ENCODE measurements at places on chromosomes 13 and 19.
A peak's percentile ranks its signal among the peaks of the same experiment; 100 is the strongest.

DNA sequence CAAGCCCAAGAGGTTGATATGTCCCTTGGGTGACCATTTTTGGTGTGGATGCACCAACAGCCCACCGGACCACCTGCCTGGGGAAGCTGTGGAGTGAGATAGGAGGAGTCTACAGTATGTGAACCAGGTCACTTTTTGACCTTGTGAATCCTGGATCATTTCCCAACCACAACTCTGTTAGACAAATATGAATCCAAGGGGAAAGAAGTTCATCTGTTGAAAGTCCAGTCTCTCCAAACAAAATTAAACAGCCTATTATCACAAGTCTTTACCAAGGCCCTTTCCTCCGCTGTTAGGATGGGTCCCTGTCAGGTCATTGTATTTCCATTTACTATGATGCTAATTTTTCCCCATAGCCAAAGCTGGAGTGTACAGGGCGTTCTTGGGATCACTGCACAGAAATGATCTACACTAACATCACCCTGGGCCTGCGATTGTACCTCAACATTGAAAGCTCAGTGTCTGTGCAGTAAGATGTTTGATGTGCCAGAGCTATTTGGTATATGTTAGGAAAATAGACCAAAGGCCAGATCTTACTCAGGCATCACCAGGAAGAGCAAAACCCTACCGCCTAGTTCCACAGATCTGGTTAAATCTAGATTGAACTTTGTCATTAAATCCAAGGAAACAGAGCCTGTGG, 117.1 kb downstream of the STARD13 start:
- no peak for DNase-seq

- no peak for DNase-seq
Measured at GRCh38 chr13:46685006-46685730, 111.8 kb downstream of the ESD start.

DNA sequence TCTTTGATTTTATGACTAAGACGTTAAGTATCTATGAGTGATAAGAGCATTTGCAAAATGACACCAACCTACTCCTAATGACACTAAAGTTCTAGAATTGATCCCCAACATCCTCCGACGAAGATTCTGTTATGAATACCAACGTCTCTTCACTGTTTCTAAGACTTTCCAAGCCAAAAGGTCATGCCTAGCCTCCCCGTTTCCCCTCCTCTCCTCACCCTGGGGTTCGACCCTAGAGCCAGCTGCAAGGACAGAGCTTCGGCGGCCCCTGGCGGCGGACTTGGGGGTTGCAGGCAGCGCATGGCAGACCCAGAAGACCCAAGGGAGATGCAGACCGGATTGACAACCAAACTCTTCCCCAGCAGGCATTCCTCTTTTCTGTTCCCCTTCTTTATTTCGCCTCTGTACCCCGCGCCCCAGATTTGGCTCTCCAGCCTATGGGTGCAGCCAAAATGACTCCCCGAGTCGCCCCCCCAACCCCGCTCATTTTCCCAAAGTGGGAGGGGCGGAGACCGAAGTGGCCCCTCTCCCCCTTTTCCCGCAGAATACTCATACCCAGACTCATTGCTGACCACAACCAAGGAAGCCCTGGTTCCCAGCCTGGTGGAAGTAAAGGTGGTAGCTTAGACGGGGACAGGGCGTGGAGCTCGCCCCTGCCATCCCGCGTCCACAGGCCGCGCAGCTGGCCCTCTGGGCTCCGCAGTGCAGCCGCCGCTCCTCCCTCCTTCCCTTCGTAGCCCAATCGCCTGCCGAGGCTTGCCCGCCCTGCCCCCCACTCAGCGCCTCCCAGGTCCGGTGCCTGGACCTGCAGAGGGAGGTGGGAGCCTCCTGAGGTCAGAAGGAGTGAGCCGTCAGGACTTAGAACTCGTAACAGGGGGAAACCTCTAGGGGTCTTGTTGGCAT, 4.1 kb upstream of the EML2 start:
- peak; percentile 95 for DNase-seq

DNA sequence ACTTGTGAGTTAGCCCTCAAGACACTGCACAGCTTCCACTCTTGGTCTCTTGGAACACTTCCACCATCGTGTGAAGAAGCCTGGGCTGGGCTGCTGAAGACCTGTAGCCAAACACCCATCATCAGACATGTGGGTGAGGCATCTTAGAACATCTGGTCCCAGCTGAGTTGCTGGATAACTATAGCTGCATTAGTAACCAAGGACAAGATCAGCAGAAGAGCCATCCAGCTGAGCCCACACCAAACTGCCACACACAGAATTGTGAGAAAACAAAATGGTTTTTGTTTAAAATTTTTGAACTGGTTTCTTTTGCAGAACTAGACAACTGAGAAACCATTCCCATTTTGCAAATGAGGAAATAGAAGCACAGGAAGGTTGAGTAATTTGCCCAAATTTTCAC, 56.2 kb downstream of the CCNE1 start:
- DNase-seq: no peak

DNA sequence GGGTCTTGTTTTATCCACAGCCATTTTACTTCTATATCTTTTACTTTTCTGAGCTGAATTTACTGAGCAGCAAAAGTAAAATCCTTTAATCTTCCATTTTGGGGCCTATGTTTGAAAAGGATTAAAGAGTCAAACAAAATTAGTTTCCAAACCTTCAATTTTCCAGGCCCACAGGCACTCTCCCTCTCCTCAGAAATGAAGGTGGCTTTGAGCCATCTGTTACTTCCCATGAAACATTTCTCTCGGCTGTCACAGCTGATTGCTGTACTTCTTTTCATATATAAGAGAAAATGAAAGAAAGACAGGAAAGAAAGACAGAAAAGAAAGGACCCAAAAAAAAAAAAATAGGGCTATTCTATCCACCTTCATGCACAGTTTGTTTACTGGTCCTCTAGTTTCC, 194.9 kb downstream of the LACC1 start:
- DNase-seq: no peak

DNA sequence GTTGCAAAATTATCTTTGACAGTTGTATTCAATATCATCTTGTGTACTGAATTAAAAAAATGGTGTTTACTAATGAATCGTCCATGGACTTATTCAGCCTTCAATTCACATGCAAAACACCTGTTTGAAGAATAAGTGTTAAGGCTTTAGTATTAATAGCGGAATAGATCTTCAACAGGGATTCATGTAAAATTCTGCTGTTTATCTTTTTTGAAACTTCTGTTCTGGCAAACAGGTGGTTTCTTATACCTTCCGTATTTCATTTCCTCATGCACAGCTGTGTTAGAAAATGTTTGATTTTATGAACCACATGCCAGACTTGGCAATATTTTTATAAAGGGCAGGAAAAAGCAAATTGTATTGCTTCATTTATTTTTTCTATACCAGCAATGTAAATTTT, 255.7 kb downstream of the DACH1 start:
- DNase-seq: no peak

DNA sequence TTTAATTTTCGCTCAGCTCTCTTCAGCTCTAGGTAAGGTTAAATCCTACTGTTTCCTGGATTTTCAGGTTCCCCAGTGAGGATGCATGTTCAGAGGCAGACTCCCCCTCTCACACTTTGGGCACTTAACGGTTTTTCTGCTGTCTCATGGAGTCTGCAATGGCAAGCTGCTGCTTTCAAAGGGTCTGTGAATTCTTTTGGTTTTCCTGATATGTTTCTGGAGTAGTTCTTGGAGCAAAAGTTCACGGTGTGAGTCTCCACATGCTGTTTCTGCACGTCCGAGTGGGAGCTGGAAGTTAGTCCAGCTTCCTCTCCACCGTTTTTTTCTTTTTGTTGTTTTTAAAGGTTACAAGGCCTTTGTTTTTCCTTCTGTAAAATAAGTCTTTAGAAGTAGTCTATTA, 35.4 kb downstream of the DNAJC15 start:
- DNase-seq: no peak

DNA sequence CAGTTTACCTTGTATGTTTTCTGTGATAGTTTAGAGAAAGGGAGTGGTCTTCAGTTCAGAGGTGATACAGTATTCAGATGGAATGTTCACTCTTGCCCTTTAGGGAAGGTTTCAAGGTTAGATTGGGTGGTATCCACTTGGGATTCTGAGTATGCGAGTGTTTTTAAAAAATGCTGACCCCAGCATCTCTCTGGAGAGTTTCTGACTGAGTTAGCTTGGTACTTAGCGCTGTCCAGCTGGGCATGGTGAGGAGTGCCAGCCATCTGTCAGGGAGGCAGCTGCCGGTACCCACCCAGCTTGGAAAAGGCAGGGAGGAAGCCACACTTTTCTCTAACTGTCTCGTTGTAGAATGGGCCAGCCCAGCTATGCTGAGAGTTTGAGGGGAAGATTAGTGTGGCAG, 63.3 kb downstream of the ARHGEF7 start:
- no peak for DNase-seq

DNA sequence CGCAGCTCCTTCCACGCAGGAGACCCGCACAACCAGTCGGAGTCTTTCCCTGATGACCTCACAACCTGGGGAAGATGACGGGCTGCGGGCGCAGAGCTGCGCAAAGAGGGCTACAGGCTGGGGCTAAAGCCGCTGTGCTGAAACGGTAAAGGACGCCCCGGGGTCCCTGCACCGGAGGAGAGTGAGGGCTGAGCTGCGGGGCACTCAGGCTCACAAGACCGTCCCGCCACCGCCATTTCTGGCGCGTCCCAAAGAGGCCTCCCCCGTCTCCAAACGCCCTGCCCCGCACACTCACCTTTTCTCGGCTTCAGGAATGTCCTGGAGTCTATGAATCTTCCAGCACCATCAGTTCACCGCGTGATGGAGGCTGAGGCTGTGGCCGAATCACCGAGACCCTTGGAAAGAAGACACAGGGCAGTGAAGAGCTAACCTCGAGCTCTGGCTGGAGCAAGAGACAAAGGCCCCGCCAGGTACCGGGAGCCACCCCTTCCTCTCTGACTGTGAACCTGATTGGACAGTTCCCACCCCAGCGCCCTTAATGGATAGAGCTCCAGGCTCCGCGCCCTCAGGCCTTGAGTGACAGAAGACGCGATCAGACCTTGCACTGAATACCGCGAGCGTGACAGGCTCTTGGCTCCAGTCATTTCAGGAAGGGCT, 41.8 kb upstream of the ZNF429 start:
- no peak for DNase-seq

DNA sequence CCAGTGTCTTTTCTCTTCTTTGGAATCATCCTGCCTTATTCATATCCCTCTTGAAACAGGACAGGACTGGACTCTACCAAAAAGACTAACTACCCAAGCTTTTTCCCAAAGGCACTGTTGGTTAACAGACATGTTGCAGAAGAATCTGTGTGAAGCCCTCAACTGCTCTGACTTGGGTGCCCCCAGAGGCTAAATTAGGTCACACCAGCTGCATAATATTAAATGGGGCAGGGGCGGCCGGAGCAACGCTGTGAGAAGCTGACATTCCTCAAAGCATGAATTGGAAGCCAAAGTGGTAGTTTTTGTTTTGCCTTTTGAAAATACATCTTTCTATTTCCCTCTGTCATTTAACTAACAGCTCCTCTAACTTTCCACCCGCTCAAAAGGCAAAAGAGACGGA, 185.9 kb downstream of the LHFPL6 start:
- no peak for DNase-seq

- DNase-seq: peak; percentile 34
Measured at GRCh38 chr19:17125728-17126677, 50.4 kb downstream of the MYO9B start.

- no peak for DNase-seq
Measured at GRCh38 chr13:20798027-20798426, 24.3 kb upstream of the EEF1AKMT1 start.

- DNase-seq: no peak
Measured at GRCh38 chr13:110103026-110103425, 203.9 kb downstream of the COL4A1 start.
